NCI-H2107 (cell line): ENCODE measurements at places on chromosomes 6 and 20.

DNA sequence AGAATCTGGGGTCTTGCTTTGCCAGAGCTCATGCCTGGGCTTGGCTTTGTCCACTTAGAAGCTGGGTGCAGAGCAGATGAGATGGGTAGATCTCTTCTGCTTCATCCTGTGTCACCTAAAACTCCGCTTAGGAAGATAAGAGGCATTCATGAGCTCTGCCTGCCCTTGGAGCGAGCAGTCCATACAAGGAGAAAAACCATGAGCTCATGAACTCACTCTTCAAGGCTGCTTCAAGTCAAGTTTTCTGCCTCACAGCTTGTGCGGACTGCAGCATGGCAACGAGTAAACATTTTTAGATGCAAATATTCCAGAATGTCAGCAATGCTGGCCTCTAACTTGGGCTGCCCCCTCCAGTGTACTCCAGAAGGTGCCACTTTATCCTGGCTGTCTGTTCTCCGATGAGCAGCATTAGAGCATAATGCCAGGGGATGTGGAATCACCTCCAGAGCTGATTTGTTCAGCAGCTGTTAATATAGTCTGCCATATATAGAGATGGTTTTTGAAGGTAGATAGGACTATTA lies 10.7 kb upstream of the UQCC2 start:
- DNase-seq = no peak

GRCh38 chr6:159378411-159379328 lies 209.5 kb downstream of the FNDC1 start:
- no peak for DNase-seq

DNA sequence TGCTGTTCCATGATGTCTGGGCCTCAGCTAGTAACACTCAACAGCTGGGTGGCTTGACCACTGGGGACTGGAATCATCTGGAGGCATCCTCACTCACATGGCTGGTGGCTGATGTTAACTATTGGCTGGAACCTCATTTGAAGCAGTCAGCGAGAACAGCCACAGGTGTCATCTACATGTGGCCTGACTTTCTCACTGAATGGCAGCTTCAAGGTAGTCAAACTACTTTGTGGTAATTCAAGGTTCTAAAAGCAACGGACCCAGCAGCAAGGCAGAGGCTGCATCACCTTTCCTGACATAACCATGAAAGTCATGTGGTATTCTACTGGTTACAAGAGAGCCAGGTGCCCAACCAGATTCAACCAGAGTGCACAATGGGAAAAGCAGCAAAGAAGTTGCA lies 115.9 kb upstream of the DST start:
- no peak for DNase-seq

GRCh38 chr6:50272611-50273010 lies 222.9 kb upstream of the DEFB112 start:
- no peak for DNase-seq

DNA sequence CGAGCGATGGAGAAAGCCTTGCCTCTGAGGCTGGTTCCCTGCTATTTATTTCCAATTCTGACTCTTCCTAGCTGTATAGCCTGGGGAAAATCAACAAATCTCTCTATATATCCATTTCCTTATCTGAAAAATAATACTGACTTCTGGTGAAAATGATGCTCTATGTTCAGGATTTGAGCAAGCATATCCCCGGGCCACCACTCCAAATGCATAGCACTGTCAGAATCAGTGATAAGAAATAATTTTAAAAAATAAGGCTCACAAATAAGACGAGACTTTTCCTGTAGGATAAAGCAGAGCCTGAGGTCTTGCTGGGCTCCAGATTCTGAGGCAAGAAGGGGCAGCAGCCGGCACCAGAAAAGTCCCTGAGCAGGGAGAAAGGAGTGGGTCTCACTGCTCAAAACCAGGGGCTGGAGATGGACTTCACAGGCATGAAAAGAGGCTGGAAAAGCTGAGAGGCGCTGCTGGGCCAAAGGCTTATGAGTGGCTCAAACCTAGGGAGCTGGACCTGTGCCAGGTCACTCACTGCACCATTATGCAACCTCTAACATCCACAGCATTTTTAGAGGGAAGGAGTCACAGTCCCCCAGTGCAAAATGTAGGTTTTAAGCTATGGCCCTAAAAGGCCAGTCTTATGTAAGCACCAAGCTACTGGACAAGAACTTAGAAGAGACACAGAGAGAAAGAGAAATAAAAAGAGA lies 48.1 kb upstream of the SLC17A4 start:
- no peak for DNase-seq

GRCh38 chr6:16684896-16685554 lies 76.2 kb downstream of the ATXN1 start:
- DNase-seq = no peak

DNA sequence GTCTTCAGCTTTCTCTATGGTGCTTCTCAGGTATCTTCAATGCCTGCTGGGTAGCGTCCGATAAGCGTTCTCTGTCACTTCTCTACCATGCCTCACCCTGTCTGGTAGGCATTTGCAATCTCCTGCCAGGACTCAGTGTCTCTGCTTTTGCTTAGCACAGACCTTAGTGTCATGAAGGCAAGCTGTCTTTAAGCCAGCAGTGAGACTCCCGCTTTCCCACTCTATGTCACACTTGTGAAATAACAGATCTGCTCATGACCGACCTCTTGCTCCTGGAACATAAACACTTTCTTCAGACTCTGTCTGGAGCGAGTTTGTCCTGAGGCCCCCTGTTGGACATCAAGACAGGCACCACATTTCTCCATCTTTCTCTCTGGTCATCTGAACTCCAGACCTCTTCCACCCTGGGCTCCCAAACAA lies 17.0 kb downstream of the ADGRB3 start:
- no peak for DNase-seq

DNA sequence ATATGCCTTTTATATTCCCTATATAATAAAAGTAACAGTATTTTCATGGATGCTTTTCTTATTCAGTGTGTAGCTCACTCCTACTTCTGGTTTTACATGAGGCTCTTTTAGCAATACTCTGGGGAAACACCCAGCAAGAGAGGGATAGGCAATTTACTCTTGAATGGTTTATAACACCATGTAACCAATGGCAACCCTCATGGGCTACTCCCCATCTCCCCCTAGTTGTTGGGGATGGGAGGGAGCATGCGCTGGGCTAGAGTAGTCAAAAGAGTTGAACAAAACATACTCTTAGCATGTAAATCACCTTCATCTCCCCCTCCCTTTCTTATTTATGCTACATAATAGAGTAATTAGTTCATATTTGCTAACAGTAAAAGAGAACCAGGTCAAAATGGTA lies 140.1 kb upstream of the LRFN2 start:
- no peak for DNase-seq

DNA sequence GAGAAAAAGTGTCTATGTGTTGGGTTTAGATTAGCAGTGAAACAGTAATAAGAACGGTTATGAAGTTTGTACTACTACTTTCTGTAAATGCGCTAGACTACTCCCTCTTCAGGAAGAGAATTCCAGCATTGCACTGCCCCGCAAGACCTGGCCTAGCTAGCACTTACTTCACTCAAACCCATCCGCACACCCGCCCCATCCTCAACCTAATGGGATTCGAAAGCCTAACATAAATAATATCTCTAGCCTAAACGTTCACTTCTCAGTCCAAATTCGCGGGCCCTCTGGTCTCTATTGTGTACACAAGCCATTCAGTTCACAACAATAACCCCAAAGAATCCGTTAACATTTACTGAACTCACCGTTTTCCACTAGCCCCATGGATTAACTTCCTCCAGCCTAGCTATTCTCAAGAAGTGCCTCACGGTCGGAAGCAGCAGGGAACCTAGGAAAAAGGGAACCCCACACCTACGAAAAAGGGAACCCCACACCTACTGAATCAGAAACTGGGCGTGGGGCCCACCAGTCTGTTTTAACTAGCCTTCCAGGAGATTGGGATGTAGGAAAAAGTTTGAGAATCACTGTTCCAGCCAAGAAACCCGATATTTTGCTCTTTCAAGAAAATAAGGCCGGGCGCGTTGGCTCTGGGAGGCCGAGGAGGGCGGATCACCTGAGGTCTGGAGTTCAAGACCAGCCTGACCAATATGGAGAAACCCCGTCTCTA lies 45.4 kb upstream of the BTN3A2 start:
- no peak for DNase-seq

- DNase-seq = no peak
These were observed 106.3 kb upstream of the ZNF217 start for GRCh38 chr20:53699906-53700305.

DNA sequence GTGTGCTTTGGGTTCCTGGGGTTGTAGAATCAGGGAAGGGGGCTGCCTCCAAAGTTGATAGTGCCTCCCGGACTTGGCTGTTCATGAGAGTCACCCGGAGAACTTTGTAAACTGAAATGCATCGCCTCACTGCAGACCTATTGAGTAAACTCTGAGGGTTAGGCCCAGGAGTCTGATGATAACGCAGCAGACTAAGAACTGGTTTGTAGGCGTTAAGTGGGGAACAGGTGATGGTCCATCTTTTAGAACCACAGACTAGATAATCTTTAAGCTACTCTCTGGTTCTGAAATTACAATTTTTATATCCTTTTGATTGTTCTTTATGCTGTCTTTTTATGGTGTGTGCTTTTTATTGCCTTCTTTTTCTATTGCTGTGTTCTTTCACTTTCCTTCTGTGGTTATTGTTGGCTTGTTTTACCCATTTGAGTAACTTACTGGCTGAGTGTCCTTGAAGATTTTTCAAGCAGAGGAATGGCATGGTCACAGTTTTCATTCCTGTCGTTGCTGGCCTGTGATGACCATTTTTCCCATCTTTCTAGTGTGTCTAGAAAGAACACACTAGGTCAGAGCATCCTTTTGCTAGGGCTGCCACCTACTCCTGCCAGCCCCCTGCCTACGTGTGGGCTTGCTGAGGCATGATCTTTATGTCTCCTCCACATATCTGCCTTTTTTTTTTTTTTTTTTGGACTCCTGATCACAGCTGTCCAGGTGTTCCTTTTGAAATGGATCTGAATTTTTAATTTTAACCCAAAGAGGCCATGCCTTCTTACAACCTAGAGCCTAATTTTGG lies 30.9 kb downstream of the LRRC1 start:
- DNase-seq = no peak

DNA sequence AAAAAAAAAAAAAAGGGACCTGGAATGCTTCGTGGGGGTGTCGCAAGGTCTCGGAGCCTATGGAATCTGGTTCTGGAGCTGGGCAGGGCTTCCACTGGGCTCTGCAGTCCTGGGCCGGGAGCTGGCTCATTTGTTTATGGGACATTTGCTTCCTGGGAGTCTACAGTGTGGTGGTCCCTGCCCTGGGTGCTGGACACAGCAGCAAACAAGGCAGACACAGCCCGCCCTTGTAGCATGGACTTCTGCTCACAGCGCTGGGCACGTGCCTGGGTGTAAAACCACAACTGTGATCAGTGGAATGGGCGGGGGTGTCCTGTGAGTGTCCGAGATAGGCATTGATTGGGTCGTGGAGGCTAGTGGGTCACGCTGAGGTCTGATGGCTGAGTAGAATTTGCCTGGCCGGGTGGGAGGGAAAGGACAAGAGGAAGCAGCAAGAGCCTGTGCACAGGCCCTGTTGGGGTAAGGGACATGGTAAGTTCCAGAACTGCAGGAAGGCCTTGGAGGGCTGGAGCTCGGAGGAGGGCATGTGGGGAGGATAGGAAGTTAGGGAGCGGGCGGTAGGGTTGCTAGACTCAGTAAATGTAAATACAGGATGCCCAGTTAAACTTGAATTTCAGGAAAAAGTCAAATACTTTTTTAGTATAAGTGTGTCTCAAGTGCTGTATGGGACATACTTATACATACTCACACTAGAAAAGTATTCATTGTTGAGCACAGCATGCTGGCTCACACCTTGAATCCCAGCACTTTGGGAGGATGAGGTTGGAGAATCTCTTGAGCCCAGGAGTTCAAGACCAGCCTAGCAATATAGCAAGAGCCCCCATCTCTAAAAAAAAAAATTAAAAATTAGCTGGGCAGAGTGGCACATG lies 61.3 kb upstream of the PMEPA1 start:
- DNase-seq = no peak

DNA sequence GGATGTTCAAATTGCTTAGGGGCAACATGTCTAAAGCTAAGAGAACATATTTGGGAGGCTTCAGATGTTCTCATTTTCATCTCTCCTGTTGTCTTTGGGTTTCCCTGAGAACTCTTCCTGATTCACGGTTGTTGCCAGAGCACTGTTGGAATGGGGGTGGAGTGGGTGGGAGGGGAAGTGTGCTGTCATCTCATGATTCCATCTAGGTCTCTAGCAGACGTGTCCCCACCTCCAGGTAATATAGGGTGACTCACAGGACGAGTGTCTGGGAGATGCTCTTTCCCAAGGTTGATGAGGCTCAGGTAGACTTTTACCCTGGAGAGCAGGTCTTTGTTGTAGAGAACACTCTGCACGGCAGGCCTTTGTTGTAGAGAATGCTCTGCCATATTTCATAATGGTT lies 636.9 kb downstream of the QKI start:
- DNase-seq = no peak

DNA sequence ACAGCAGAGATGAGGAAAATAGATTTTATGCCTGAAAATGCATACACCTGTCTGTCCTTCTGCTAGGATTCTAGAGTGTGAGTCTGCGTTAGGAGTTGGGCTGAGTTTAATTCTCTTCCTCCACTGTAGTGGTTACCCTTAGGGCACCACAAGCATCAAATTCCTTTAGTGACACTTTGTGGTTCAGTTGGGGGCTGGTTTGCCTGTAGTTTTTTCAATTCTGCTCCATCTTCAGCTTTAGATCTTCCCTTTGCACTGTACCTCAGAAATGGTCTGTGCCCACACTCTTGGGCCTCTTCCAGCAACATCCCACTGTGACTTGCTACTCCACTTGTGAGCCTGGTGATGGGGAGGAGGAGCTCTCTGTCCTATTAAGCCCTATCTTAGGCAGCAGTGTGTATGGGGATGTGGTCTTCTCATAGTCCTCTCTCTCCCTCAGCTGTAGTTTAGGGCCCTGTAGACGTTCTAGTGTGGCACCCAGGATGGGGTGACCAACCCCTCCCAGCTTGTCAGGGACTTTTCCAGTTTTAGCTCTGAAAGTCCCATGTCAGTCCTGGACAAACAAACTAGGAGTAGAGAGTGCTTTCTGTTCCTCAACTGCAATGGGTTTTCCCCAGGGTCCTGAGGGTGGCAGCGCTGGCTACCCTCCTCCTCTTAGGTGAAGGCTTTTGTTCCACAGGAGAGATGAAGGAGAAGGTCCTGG lies 19.7 kb upstream of the OGFRL1 start:
- DNase-seq = no peak

DNA sequence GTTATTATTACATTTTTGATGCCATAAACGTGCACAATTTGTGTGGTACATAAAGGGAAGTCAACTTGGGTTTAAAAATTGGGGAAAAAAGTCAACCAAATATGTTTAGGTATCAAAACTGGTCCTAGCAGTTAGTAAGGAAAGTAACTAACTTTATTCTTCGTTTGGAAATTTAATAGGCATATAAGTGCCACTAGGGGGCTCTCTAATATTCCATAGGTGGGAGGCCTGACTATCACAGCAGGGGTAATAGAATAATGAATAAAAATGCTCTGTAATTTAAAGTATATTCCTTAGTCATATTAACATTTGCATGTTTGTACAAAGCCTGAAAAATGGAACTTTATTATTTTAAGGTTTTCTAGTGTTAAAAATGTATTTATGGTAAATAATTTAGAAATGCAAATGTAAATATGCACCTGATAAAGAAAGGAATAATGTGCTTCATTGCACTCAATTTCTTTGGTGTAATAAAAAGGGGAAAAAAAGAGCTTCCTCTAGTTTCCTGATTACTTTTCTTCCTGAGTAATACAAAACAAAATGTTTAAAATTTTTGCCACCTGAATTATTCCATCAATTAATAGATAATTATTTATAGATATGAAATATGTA lies 125.7 kb upstream of the HDAC2 start:
- DNase-seq = peak; percentile 21
